ENCODE measurements at places on chromosomes 1 and 21.
A peak's percentile ranks its signal among the peaks of the same experiment; 100 is the strongest.

- no peak for DNase-seq
These were observed 2.3 kb downstream of the ETS2 start for GRCh38 chr21:38807986-38808385.

- no peak for DNase-seq
These were observed 26.2 kb downstream of the HEYL start for GRCh38 chr1:39613250-39613649.

GRCh38 chr1:55209247-55209646 lies 5.9 kb downstream of the USP24 start:
- peak; percentile 12 for DNase-seq

DNA sequence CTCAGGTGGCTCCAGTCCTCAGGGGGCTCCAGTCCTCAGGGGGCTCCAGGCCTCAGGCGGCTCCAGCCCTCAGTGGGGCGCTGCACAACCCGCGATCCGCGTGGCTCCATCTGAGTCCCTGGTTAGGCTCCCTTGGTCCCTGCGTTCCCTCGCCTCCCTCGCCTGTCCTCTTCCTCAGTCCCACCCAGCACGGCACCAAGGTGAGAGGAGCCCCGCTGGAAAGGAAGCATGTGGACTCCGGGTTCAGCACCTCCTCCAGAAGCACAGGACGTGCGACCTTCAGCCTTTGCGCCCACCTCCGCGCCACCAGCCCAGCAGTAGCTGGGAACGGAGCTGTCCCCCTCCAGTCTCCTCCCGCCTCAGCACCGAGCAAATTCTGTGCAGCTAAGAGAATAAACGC lies 8.1 kb upstream of the OR2M5 start:
- DNase-seq = no peak

DNA sequence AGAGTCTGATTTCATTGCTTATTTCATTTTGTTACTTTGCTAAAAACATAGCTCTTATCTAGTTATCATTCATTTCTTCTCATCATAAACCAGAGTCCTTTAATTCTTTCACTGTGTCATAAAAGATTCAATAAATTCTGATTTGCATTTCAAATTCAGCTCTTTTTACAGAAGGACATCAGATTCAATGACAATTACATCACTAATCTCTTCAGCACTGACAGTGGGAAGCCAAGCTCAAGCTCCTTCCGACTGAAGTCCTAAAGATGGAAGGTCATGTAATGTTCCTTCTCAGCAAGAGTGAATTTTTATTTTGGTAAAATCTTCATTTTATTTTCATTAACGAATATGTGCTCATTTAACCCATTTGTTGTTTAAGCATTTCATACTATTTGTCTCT lies 530.7 kb upstream of the ADGRL2 start:
- DNase-seq = no peak

DNA sequence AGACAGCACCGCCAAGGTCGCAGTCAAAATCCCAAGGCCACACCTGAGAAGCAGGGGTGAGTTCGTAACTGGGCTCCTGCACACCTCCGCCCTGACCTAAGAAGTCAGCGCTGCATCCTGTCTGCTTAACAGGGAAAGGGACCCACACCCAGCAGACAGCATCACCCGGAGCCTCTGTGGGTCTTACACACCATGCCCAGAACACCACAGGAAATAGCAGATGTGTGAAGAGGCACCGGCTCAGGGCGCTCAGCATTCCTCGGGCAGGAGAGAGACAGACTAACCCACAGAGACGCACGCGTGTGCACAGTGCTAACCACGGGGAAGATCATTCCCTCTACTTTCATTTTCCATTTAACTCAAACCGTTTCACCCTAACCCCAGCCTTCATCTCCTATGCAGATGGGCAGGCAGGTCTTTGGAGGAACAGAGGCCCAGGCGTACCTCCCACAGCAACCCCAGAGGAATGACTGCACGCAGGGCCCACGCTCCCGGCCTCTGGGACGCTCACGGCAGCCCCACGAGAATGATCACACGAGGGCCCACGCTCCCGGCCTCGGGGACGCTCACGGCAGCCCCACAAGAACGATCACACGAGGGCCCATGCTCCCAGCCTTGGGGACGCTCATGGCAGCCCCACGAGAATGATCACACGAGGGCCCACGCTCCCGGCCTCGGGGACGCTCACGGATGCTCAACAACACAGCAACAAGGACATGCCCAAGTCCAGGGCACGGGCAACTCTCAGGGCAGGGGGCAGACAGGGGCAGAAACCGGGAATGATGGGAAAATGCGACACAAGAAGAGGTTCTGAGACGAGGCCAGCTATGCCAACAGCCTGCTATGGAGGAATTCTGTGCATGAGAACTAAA lies 20.9 kb downstream of the POFUT2 start:
- no peak for DNase-seq

- no peak for DNase-seq
These were observed 102.9 kb downstream of the PTPRC start for GRCh38 chr1:198741744-198742143.

DNA sequence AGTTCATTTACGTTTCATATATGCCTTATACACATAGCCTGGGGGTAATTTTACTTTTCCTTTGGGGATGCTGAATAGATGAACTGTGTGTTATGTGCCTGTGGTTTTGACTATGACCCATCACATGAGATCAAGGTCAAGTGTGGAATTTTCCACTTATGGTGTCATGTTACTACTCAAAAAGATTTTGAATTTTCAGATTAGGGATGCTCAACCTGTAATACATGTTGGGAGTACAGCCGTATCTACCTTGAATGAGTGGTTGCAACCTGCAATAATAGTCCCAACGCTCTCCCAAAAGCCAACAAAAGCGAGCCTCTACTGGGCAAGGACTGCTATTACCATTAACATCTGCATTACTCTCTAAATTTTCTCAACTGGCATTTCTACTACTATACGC lies 68.5 kb upstream of the SDC3 start:
- no peak for DNase-seq
